ENCODE measurements at places on chromosomes 11 and 22.

DNA sequence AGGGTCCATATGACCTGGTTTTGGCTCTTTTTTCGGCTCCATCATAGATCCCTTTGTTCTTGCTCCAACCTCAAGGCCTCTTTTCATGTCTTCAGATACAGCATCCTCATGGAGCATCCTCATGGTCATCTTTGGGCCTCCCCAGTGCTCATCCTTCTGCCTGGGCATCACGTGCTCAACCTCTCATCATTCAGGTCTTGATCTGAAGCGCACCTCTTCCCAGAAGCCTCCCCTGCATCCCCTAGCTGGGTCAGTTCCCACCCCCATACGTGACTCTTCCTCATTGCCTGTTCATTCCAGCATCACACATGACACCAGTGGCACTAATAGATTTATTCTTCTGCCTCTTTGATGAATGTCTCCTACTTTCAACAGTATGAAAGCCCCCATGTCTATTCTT lies 192.2 kb downstream of the MIAT start:
- DNase-seq, result no peak

DNA sequence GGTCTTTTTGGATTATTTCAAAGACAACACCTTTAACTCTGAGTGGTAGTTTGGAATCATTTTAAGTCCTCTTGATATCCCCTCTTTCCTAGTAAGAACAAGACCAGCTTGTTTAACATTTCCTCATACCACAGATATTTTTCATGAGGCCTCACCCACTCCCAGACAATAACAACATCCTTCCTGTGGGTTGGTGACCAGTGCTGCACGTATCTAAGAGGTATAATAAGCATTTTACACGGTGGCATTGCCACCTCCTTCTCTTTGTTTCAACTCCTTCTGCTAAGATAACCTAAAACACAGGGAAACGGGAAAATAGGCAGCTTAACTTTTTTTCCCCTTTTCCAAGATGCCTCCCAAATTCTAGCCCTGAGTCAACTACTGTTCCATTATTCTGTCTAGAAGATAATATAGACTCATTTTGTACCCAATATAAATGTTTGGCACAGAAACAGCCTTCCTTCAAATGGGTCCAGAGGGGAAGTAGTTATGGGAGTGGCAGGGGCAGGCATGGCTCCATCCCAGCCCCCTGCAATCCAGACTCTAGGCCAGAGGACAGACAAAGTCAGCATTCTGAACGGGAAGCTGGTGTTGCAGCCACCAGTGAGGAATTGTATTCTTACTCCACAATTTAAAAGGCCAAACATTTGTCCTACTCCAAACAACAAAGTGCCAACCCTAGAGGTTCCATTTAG lies 28.5 kb downstream of the MAML2 start:
- DNase-seq, result no peak

DNA sequence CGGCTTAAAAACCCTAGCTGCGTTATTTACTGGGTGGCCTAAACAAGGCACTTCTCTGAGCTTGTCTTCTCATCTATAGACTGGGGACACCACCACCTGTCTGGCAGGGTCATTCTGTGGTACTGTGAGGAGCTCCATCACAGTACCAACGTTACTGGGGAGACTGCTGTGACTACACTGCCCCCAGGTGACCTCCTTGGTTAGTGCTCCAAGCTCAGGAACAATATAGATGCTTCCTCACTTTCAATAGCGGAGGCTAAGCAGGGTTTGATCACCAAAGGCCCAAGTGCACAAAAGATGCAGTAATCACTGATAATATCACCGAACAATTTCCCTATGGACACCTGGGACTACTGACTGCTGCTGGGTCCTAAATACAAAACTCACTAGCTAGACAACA lies 18.8 kb downstream of the PRPF19 start:
- no peak for DNase-seq

DNA sequence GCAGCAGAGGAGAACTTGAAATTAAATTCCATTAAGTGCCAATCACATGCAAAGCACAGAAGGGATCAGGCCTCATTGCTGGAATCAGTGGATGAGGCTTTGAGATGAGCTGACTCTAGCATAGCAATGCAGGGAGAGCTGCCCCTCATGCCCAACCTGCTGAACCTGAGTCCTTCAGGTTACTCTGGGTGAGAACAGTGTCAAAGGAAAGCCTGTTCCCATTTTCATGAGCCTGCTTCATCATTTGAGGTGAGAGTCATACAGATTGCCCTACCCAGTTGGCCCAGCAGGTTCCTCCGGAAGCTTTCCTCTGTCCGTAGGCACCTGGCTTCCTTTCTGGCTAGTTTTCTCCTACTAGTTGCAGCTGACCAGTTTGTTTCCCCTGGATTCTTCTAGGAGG lies 25.9 kb upstream of the ZBTB16 start:
- DNase-seq, result no peak

DNA sequence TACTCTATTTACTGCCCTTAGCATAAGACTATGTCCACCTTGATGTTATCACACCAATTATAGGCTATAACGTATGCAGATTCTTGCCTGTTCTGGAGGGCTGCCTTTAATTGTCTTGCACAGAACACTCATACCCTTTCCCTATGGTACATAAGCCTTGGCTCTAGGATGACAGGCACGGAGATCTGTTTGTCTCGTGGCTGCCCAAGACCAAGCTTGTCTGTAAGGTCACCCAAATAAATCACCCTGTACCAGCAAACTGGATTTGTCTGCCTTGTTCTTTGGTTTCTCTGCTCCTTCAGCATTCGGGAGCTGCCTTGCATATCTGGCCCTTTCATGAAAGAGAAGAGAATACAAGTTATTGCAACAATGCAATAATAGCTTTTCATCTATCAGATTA lies 7.5 kb upstream of the TSGA10IP start:
- no peak for DNase-seq

DNA sequence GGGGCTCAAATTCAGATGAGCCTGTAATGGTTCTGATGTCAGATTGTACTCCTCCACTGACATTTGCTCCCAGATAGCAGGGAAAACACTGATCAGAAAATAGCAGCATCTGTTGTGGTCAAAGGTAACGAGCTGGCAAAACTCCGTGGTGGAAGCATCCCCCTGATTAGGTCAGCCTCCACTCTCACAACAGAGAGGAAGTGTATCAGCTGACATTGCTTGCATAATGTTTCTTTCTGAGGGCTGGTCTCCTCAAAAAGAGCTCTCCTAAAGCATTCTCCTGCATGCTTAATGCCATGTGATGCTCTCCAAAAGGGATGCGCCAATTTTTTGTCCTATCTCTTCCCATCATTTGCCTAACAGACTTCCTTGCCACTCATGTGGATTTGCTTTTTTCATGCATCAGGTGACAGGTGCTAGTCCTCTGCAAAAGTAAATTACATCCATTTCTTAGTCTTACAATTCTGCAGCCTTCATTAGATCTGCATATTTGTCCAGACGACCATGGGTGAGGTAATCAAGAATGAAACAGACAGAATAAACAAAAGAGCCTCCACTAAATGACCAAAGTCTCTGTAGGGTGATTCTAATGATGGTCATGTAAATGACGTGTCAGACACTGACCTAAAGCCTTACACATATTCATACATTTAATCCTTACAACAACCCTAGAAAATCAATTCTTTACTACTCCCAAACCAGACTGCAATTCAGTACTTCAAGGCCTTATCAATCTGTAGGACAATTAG lies 6.4 kb upstream of the TENM4 start:
- no peak for DNase-seq

- no peak for DNase-seq
Observed at GRCh38 chr11:22787551-22788162, 41.9 kb downstream of the SVIP start.

DNA sequence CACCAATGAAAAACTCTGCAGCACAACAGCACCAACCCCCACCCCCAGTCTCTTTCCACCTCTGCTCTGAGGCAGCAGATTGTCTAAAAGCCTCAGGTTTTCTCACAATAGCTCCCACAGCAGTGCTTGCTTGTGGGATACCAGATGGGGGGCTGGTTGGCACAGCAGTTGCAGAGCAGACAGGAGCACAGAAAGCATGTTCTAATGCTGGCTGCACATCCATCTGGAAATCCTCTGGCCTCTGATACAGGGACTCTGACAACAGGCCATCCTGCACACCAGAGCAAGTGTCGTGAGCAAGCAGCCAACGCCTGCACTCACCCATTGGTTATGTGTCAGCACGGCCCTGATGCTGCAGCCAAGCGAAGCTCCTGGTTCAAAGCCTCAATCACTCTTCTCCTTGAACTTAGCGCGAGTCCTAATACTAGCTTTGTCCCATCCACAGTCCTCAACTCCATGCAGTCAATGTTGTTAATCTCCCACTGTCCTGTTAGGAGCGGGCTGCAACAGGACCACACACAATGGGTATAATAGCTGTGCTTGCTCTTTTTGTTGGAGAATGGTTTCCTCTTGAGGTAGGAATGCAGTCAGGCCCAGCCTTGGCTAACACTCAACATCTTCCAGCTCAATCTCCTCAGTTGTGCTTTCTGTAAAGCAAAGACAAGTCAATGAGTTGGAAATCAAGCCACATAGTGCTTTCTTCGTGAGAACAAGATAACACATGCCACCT lies 30.3 kb downstream of the VSTM5 start:
- DNase-seq, result no peak

DNA sequence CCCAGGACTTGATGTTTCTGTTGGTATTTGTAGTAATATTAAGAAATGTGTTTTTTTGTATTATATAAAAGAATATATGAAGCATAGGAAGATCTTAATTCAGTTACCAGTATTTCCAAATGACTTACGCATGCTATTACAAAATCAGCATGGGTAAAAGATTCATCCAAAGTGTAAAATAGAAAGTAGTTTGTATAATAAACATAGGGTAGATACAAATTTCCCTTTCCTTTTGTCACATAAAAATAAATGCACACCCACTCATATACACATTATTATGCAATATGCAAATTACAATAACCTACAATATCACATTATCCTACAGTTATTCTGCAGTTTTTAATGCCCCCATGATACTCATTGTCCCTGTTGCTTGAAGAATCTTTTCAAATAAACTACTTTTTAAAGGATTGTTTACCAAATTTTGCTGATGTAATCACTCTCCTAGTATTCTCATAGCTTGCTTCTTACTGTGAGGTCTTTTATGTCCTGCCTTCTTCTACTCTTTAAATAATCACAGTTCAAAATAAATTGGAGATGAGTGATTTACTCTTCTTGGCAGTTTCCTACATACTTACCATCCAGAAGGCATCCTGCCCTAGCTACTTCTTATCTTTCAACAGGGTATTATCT lies 244.0 kb downstream of the CASP12 start:
- DNase-seq, result no peak

DNA sequence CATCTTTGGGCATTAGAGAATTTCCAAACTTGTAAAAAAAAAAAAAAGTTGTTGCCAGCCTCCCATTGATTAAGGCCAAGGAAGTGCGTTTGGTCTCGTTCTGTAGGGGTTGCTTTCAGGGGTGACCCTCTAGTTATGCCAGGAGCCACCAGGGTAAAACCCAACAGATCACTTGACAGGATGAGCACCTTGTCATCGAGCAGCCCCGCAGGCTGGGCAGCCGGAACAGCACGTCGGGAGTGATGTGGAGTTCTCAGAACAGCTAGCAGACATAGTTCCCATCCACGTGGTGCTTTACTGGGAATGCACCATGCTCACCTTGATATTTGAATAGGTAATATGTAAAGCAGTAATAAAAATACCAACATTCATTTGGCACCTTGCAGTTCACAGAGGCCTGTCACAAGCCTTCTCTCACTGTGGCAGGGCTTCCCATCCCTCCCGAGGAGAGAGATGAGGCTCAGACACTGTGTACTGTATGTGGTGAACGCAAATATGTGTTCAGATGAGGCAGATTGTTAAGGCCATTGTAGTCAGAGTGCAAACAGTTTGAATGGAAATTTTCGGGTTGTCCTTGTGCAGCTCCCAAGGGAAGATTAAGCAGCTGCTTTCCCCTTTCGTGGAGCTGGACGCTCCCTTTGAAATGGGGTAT lies 70.9 kb upstream of the SORL1-AS1 start:
- DNase-seq, result no peak

- no peak for DNase-seq
Observed at GRCh38 chr11:107468596-107468995, 11.0 kb upstream of the CWF19L2 start.

- DNase-seq, result no peak
Observed at GRCh38 chr11:85821636-85822035, 10.7 kb upstream of the SYTL2 start.

DNA sequence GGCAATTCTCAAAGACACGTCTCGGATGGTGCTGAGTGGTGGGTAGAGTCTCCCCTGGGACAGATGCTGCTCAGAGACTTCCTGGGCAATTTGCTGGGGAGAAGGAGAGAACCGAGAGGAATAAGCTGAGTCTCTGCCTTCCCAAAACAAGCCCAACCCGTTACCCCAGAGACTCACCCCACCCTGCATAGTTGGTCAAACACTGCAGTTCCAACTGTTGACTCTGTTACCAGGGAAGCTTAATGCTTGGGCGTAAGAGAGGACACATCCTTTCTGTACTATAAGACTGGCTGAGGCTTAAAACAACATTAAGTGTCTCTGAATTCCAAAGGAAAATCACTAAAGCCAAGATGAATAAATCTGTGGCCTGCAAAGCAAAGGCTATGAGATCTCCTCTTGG lies 68.1 kb downstream of the CCDC81 start:
- DNase-seq, result no peak

- no peak for DNase-seq
Observed at GRCh38 chr22:47781024-47781423, 1018.6 kb downstream of the TBC1D22A start.

DNA sequence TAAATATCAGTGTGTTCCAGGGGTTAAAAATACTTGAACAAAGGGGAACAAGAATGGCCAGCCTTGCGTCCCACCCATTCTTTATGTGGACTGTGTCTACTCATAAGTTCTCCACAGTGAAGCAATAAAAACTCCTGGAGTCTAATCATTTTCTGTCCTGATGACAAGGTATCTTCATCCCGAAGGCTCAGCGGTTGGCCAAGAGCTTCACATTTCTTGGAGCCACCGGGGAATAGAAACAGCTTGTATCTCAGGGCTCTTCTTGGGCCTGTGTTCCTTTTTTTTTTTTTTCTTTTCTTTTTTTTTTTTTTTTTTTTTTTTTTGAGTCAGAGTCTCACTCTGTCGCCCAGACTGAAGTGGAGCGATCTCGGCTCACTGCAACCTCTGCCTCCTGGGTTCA lies 36.8 kb upstream of the ADORA2A start:
- no peak for DNase-seq

GRCh38 chr11:96237766-96238266 lies 105.2 kb downstream of the MAML2 start:
- no peak for DNase-seq

GRCh38 chr11:117565709-117566108 lies 231.3 kb downstream of the DSCAML1 start:
- no peak for DNase-seq

GRCh38 chr11:117823946-117824420 lies 561 bp downstream of the FXYD2 start:
- DNase-seq, result no peak

- no peak for DNase-seq
Observed at GRCh38 chr22:49953027-49953679, 7.4 kb upstream of the PIM3 start.

All from stimulated activated CD8-positive, alpha-beta memory T cell treated with anti-CD3 and anti-CD28 coated beads, Interleukin-12 subunit alpha, Interleukin-12 subunit beta, amount 100 ng/mL, for 4 hours (primary cell).